ENCODE measurements at places on chromosomes 13 and 19. TPM values are rescaled to one million over a fixed set of nuclear protein-coding genes. Genes with fewer than 3 reads are reported as not detected.

DNA sequence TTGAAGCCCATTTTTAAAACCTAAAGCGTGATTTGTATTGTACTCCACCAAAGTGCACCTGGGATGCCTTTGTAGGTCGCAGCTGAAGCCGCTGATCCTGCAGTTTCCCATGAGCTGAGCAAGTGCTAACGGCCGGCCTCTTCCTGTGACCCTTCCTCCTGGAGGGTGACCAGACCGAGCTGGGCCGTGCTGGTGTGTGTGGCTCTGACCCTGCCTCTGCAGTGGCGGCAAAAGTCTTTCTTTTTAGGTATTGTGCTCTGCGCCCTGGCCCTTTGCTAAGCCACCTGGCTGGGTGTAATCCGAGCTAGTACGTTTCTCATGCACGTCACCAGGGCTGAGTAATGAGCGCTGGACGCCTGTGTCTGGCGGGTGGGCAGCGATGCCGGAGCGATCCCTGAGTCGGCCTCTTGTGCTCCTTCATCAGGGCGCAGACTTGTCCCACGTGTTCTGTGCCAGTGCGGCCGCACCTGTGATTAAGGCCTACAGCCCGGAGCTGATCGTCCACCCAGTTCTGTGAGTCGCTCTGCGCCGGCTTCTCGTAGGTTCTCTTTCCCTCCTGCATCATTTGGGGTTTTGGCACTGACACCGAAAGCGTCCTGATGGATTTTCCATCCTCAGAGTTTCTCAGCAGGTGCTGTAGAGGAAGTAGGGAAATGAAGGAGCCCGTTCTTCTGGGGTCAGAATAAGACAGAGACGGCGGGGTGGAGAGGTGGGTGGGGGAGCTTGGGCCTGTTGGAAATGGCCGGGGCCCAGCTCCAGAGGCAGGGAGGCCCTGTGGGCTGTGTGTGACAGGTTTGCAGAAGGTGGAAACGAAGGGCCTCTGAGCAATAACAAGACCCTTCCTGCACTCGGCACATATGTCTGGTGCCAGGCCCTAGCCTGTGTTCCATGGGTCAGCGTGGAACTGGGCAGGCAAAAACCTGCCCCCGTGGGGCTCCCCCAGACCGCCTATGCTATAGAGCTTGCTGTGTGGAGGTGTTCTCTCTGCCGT is 9.7 kb downstream of the NAXD start:
- H3K4me3 ChIP-seq: no peak overlapping the region
- no peak for DNase-seq
- H3K4me1 ChIP-seq: peaks cover 15% of the 10 kb centered on the region
- peaks cover 15% of the 10 kb centered on the region for H3K36me3 ChIP-seq

GRCh38 chr13:97364031-97364430 is 69.9 kb upstream of the RAP2A start:
- DNase-seq: no peak
- H3K4me3 ChIP-seq: no peak overlapping the region
- peaks cover 4% of the 10 kb centered on the region for H3K36me3 ChIP-seq
- H3K27ac ChIP-seq: no peak overlapping the region
- H3K27me3 ChIP-seq: no peaks in the 10 kb centered on the region

DNA sequence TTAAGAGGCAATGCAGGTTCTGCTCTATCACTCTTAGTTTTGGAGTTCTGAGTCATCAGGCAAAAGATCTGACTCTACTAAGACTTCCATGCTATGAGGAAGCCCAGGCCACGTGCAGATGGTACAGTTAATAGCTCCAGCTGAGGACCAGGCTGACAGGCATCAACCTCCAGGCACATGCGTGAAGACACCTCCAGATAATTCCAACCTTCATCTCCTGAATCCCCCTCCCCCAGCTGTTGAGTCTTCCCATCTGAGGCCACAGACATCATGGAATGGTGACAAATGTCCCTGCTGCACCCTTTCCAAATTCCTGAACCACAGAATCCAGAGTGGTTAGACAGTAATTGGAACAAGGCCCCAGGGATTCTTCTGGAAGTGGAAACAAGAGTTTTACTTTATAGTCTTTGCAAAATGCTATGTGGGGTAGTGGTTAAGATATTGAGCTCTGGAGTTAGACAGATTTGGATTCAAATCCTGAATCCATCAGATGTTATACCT is 183.8 kb downstream of the KLF5 start:
- H3K27ac ChIP-seq: no peak overlapping the region
- DNase-seq: no peak
- peaks cover 6% of the 10 kb centered on the region for H3K27me3 ChIP-seq
- H3K4me3 ChIP-seq: no peak overlapping the region
- H3K36me3 ChIP-seq: no peaks in the 10 kb centered on the region

DNA sequence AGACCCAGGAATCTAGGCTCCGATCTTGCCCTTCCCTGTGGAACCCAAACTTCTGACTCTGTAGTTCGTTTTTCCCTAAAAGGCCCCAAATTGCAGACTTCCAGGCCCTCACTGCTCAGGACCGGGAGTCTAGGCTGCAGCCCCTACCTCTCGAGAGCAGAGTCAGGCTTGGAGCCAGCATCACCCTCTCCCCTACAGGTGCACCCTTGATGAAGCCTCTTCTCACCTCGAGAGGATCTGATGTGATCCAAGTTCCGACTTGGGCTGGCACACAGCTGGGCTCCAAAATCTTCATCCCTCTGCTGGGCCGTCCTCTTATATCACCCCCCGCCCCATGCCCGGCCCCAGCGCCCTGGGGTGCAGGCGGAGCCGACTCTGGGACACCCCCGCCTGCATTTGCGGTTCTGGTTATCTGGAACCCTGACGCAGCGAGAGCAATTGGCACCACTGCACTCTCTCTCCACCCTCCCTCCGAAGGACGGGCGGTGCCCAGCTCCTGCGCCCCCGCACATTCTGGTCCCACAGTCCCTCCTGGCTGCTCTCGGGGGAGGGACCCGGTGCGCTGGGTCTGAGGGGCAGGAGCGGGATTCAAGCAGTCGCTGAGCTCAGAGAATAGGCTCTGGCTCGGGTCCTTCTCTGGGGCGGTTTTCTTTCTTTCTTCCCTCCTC is at the start of gene KLK7:
Gene KLK7 (minus strand): TSS at position 293 of the 668 bp plus-strand sequence. CDS start 1,518 bp downstream, outside the sequence.
- peaks cover 22% of the 10 kb centered on the region for H3K27me3 ChIP-seq
- DNase-seq: no peak
- H3K27ac ChIP-seq: no peak within 1 kb of the TSS

The MED29 gene
- total RNA-seq: 31.0 TPM

The SPACA4 gene
- total RNA-seq: not detected

The SYT3 gene
- total RNA-seq: not detected

The PLEKHA4 gene
- total RNA-seq: 2.2 TPM
